Hypothalamus (tissue), 51 donors: ENCODE measurements at places on chromosomes 13 and 19.

GRCh38 chr19:58380037-58380661 lies 681 bp downstream of the ZNF837 start:
- DNase-seq, result no peak

- no peak for DNase-seq
Observed at GRCh38 chr13:37914781-37915391, 45.3 kb upstream of the TRPC4 start.

DNA sequence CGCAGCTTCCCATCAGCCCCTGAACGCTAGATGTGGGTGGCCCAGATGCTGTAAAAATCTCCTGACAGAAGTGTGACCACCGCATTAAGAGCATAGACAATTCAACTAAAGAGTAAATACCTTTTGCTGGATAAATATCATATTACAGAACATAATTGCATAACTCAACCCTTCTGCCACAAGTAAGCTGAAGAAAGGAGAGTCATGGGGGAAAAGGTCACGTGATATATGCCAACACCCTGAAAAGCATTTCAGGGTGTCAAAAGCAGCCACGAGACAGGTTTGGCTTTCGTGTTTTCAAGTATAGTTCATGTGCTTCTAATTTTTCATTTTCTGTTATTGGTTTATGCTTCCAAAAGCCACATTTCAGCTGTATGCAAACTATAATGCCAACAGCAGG lies 71.3 kb downstream of the LHFPL6 start:
- no peak for DNase-seq

DNA sequence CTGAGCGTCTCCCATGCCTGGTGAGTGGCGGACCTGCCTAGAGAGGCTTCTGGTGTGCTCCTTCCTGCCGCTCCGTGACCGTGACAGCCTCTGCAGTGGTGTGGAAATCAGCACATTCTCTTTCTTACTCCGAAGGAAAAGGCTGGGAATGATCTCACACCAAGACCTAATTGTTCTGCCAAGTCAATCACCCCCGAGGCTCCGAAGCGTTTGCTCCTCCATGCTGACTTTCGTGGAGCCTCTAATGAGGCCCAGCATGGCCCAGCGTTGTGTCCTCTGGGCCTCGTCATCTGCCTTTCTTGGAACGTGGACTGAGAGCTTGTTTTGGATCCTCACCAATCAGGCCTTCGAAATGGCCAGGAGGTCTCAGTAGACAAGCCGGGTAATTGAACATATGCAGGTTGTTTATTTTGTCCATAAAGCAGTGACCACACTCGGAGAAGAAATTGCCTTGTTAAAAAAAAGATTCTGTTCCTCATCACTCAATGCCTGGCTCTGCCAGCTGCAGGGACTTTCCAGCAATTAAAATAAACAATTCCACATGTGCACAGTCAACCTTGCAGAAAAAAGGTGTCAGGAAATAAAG lies 107.1 kb downstream of the UBL3 start:
- no peak for DNase-seq

- DNase-seq, result no peak
Observed at GRCh38 chr19:5864013-5864720, 6.2 kb downstream of the FUT5 start.

GRCh38 chr19:10831987-10832938 lies 3.7 kb downstream of the TMED1 start:
- DNase-seq, result no peak

DNA sequence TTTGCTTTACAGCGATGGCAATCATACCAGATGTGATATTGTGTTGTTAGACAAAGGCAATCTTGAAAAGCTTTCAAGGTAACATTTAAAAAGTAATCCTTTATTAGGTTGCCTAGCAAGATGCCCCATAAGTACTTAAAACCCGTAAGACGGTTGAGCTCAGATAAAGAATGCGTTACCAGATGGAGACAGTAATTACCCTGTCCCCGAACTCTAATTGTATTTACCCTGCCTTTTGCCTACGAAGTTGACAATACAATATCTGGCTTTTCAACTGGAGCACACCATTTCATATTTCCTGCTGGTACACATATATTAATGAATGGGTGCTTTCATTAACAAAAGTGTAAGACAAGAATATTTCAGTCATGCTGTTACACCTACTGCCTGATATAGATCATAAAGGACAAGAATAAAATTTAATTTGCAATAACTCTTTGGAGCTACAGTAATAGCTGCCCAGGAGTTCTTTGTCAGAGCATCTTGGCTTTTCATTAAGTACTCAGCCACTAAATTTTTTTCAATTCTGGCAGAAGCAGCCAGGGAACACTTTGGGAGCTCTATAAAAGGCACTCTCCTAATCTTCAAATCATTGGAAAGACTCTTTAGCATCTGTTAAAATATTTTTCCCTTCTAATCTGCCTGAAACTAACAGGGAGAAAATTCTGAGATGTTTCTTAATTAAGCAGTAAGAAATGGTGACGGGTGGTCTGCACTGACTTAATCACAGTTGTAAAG lies 63.8 kb downstream of the DCT start:
- DNase-seq, result no peak

DNA sequence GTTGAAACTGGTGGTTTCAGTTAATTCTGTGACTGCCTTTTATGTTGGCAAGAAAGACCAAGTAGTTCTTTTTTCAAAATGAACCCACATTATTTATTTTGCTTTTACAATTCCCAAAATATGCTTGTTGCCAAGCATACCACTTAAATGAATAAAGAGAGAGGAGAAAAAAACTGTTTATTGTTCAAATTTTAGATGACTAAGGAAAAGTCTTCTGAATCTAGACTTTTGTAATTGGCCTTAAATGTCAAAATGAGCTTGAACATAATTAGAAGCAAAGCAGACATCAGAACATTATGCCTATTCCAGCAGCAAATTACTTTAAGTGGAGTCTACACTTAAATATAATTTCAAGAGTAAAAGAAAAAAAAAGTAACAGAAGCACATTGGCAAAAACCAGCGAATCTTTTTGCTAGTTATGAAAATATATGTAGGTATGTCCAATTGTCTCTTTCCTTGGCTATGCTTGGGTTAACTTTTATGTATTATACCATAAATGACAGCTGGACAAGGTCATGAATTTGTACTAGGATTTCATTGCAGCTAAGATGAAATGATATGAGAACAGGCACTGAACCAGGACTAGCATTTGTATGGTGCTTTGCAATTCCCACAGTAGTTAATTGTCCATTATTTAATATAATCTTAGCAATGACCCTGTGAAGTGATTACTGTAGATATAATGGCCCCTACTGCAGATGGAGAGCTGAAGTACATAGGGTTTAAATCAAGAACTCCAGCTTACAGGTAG lies 211.9 kb downstream of the NALCN start:
- DNase-seq, result no peak

- DNase-seq, result no peak
Observed at GRCh38 chr13:113390874-113391497, 27.1 kb upstream of the GRTP1 start.

GRCh38 chr13:110624766-110625756 lies 9.7 kb downstream of the NAXD start:
- no peak for DNase-seq

GRCh38 chr19:3823350-3823713 lies 37.2 kb upstream of the MATK start:
- DNase-seq, result no peak

- DNase-seq, result no peak
Observed at GRCh38 chr19:15423130-15423529, 4.3 kb upstream of the AKAP8L start.

DNA sequence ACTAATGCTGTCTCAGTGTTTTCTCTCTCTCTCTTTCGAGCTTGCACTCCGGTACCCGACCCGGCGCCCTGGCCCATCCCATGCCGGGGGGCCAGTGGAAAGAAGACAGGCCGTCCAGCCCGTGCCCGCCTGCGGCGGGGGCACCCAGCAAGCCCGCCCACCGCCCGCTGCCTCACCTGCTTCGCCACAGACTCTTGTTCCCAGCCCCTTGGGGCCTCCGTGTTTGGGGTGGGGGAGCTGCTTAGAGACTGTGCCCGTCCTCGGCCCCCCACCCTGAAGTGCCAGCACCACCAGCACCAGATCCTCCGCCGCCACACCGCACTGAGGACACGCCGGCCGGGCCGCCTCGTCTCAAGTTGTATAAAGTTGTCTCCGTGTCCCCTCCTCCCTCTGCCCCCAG lies 2.4 kb downstream of the LENG9 start:
- no peak for DNase-seq

- peak; percentile 86 for DNase-seq
Observed at GRCh38 chr13:72727417-72728289, at the start of the genes BORA and MZT1. Gene BORA (plus strand): TSS chr13:72727923. CDS start chr13:72728941, 1,018 bp downstream. Gene MZT1 (minus strand): TSS chr13:72727629. CDS start chr13:72727602, 27 bp downstream.

- DNase-seq, result no peak
Observed at GRCh38 chr13:106795847-106796246, 227.9 kb upstream of the ARGLU1 start.

- DNase-seq, result peak; percentile 31
Observed at GRCh38 chr19:10685210-10685609, 16.0 kb upstream of the QTRT1 start.

DNA sequence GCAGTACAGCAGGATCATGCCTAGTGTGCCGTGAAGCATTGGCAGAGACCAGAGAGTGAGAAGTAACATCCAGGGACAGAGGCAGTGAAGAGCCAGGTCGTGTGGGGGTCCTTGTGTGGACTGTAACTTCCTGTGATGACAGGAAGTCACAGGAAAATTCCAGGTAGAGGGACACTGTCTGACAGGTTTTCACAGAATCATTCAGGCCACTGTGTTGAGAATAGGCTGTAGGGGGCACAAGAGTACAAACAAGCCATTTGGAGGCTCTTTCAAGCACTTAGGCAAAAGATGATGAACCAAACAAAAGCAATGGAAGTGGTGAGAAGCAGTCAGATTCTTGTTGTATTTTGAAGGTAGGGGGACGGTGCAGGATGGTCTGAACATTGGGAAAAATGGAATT lies 46.4 kb downstream of the N4BP2L1 start:
- DNase-seq, result no peak

GRCh38 chr19:40193587-40193849 lies 2.3 kb downstream of the MAP3K10 start:
- no peak for DNase-seq

DNA sequence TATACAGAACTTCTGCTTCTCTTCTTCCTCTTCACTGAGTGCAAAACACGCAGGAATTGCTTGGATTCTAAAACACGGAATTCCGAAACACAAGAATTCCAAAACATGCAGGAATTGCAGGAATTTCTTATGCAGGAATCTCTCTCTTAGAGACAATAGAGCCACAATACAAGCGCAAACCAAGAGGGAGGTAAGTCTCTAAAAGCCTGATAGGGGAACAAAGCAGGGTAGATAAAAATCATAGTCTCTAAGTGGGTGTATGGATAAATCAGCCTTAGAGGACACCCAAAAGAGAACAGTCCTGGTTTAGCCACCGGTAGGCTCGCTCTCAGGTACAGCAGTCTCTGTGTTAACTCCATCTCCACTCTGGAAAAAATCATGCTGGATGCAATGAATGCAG lies 112.9 kb downstream of the LHFPL6 start:
- no peak for DNase-seq

GRCh38 chr13:101767131-101767530 lies 314.7 kb downstream of the ITGBL1 start:
- no peak for DNase-seq

GRCh38 chr13:62635161-62635560 lies 1219.5 kb upstream of the PCDH20 start:
- no peak for DNase-seq

GRCh38 chr19:12247644-12248222 lies 47.0 kb downstream of the ZNF44 start:
- no peak for DNase-seq

DNA sequence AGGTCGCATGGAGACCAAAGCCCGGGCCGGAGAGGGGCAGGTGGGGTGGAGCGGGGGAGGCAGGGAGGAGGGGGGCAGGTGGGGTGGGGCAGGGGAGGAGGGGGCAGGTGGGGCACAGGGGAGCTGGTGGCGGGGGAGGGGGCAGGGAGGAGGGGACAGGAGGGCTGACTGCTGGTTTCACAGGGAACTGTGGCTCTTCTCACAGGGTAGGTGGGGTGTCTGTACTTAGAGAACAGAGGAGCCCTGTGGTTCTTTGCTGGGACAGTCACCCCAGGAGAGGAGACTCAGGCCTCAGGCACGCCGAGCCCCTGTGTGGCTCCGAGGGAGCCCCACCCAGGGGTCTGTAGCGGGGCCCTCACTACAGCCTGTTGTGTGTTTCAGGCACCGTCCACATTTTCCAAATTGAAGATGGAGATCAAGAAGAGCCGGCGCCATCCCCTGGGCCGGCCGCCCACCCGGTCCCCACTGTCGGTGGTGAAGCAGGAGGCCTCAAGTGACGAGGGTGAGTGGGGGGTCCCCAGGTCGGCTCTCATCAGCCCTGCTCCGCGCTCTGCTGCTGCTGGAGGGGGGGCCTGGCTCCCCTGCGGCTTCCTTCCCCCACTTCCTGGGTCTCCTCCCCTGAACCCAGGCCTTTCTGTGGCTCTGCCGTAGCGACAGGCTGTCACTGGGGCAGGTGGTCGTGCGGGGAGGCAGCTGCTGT lies 162.7 kb downstream of the KDM4B start:
- no peak for DNase-seq

- DNase-seq, result no peak
Observed at GRCh38 chr19:41872384-41872774, 4.7 kb upstream of the CD79A start.

GRCh38 chr13:78024996-78025395 lies 106.4 kb upstream of the EDNRB start:
- DNase-seq, result no peak

DNA sequence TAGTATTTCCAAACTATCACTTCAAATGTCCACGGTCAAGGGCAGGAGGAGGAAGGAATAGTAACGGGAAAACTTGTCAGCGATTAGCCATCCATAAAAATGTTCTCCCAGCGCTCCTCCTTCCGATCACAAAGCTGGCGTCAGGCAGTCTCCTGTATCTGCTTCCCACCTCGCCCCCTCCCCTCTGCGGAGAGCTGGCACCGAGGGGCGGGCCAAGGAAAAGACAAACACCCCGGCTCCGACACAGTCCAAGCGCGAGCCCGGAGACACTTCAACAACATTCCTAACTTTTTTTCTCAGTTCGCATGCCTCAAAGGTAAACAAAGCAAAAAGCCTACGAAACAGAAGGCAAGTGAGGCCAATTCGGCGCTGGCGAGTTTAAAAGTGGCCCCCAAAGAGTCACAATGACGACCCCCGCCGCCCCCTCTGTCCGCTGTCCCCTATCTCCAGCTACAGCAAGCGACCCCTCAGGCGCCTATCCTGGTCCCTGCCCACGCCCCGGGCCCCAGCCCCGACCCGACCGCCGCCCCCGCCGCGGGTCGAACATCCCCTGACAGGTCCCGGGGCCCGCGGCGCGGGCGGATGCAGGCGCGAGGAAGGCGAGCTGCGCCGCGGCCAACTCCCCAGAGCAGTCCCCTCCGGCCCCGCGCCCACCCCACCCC lies 736 bp downstream of the SMAD9 start:
- DNase-seq, result peak; percentile 21
